ENCODE measurements at places on chromosomes 16 and 17. TPM values are rescaled to one million over a fixed set of nuclear protein-coding genes. Genes with fewer than 3 reads are reported as not detected.

The ULK2 gene
- 5.8 TPM for total RNA-seq

The NPTX1 gene
- total RNA-seq = 0.25 TPM

The KRTAP9-8 gene
- not detected for total RNA-seq

The MXRA7 gene
- 9.3 TPM for total RNA-seq

The TMIGD1 gene
- not detected for total RNA-seq

The HAS3 gene
- total RNA-seq = 0.53 TPM

The TAT gene
- 2,689 TPM for total RNA-seq

The NPIPA7 gene
- 2.4 TPM for total RNA-seq

The FBXL20 gene
- total RNA-seq = 9.0 TPM

The KRTAP3-2 gene
- not detected for total RNA-seq

The KRT33B gene
- not detected for total RNA-seq

The HSPB9 gene
- 1.1 TPM for total RNA-seq

The KRTAP9-4 gene
- total RNA-seq = not detected

The CDK5R1 gene
- 0.68 TPM for total RNA-seq

The PROCA1 gene
- total RNA-seq = 0.73 TPM

The TBC1D3 gene
- total RNA-seq = not detected

The RAP1GAP2 gene
- 1.9 TPM for total RNA-seq

The ZNF646 gene
- 6.7 TPM for total RNA-seq

The KRT222 gene
- 2.4 TPM for total RNA-seq

The APOBR gene
- total RNA-seq = 0.58 TPM

The NTN3 gene
- total RNA-seq = 3.6 TPM

The PRSS22 gene
- 0.70 TPM for total RNA-seq

The NKD1 gene
- 3.9 TPM for total RNA-seq

The CCL4 gene
- total RNA-seq = 1.2 TPM

The ZFHX3 gene
- total RNA-seq = 8.9 TPM

The PRR29 gene
- 0.18 TPM for total RNA-seq

The ZNF785 gene
- 11.8 TPM for total RNA-seq

The ORC6 gene
- total RNA-seq = 0.65 TPM

The TBC1D3B gene
- 5.7 TPM for total RNA-seq

The TMEM92 gene
- 3.0 TPM for total RNA-seq

The C17orf78 gene
- total RNA-seq = not detected

The FBXW10B gene
- 0.55 TPM for total RNA-seq

The TLCD3B gene
- total RNA-seq = 0.13 TPM

The HS3ST3B1 gene
- total RNA-seq = 39.8 TPM

The MPV17L gene
- total RNA-seq = 14.6 TPM

The CD300A gene
- total RNA-seq = 3.8 TPM

The VAT1L gene
- total RNA-seq = 0.23 TPM

The SLC9A5 gene
- total RNA-seq = 0.30 TPM

The NPIPB2 gene
- total RNA-seq = 5.2 TPM

The ZNF276 gene
- 13.2 TPM for total RNA-seq

The CTRB1 gene
- total RNA-seq = 9.7 TPM
